ENCODE measurements at places on chromosomes 1 and 21.

DNA sequence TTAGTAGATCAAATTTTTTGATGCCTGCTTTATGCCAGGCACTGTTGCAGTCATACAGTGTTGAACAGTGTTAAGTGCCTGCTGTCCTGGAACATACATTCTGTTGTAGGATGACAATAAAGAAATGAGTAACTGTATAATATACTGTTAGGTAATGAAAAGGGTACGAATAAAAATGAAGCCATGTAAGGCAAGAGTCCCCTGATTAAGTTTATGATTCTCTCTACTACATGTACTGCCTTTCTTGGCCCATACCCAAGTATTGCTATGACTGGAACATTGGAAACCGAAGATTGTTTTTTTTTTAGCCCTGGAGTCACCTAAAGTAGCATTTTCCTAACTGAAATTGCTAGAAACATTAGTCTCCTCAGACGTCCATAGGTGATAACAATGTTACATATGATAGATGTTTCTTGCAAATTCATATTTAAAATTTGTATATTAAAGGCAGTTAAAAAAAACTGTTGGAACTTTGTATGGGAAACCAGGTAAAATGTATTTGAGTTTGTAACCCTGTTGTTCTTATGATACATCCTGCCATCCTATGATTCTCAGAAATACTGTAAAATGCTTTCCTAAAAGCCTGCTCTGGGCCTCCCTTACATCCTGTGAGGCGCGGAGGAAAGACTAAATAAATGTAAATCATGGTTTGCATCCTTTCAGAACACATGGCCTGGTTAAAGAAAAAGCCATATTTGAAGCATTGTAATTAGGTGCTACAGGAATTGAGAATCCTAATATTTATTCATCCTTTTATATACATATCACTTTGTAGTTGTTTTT lies 5.8 kb downstream of the ATP5PB start:
- DNase-seq, result no peak

- no peak for DNase-seq
These were observed 40.5 kb downstream of the SERINC2 start for GRCh38 chr1:31453384-31454079.

DNA sequence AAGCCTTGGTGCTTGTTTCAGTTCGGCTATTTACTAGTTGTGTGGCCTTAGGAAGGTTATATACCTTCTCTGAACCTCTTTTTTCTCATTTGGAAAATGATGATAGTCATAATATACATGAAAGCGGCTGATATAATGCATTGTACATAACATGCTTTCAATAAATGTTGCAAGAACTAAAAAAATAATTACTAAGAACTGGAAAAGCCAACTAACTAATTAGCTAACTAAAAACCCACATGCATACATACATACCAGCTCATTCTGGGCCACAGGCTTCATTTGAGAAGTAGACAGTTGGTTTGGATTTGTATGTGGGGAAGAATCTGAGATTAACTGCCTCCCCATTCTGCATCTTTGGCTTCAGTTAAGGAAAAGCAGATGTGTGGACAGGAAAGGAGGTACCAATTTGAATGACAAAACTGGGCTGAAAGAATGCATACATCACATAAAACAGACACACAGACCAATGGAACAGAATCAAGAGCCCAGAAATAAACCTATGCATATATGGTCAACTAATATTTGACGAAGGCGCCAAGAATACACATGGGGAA lies 217.9 kb downstream of the TM2D1 start:
- DNase-seq, result no peak

- DNase-seq, result peak; percentile 28
These were observed 285.3 kb upstream of the C1orf105 start for GRCh38 chr1:172135076-172135672.

DNA sequence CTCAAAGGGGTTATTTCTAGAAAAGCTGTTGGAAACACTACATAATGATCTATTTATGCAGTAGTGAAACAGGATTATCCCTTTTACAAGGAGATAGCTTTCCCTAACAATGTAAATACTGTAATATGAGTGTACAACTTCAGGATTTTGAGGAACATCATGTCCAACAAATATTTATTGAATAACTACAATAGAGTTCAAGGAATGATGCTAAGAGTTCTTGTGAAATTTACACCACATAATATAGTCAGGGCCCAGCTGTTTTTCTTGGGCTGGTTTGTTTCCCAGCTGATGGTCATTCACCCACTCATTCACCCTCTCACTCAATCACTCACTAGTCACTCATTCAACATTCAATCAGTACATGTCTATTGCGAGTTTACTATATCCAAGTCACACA lies 12.3 kb upstream of the LYPLAL1 start:
- no peak for DNase-seq

GRCh38 chr1:116881879-116882520 lies 27.7 kb upstream of the PTGFRN start:
- peak; percentile 50 for DNase-seq

- DNase-seq, result no peak
These were observed at the start of gene RGS18 for GRCh38 chr1:192158181-192158580. Gene RGS18, plus strand, starts transcription at chr1:192158462. Its CDS starts 176 bp downstream, at chr1:192158638.

DNA sequence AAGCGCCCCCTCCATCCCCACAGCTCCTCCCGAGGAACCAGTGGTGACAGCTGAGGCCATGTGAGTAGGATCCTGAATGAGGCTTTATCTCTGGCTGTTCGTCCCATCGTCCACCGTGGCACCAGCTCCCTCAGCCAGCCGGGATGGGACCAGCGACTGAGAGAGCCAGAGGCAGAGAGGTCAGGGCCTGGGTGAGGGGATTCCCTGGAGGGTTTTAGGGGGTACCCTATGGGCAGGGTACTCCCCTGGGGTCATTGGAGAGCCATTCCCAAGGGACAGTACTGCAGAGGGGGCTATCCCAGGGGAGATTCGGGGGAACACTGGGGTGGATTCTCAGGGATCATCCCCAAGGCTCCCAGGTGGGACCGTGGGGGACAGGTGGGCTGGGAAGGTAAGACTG lies 2.4 kb downstream of the TMEM125 start:
- no peak for DNase-seq

DNA sequence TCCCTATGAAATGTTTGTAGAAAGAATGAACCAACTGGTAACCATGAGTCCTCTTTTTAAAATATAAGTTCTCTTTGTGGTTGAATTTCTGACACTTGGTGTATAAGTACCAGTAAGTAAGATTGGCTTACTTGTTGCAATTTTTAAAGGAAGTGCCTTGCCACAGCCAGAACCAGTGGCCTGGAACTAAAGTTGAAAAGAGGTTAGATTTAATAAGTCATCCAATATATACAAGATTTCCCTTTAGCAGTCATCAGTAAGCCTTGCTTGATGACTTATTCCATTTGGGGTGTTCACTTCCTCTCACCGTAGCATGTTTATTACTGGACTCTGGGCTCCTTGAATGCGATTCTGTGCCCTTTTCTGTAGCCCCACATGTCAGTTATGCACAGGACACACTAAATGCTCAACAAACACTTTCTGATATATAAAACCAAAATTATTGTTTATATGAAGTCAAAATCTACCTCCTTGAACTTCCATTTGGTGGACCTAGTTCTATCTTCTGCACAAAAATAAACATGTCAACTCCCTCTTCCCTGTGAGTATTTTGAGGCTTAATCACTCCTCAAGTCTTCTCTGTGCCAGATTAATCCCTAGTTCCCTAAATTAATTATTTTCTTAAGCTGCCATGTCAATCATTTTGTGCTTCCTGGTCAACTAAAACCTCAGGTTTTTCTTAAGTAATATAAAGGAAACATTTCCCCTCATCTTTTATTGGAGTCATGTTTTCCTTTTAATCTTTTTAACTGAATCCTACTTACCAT lies 218.1 kb downstream of the ST6GALNAC3 start:
- no peak for DNase-seq

GRCh38 chr21:42056468-42056867 lies 14.6 kb upstream of the UMODL1 start:
- no peak for DNase-seq
